Caco-2 (cell line): ENCODE measurements at places on chromosomes 11 and 22. TPM values are rescaled to one million over a fixed set of nuclear protein-coding genes. Genes with fewer than 3 reads are reported as not detected.

The CTSF gene
- total RNA-seq: not detected in 2 replicates

The CSNK2A3 gene
- total RNA-seq: 0.75 and 1.2 TPM in 2 replicates

The CADM1 gene
- 440 and 534 TPM in 2 replicates for total RNA-seq

The DNAL4 gene
- total RNA-seq: 8.1 and 9.2 TPM in 2 replicates

The OR52H1 gene
- total RNA-seq: not detected in 2 replicates

The SULT4A1 gene
- total RNA-seq: not detected in 2 replicates

The POU2F3 gene
- total RNA-seq: not detected in 2 replicates

The LYVE1 gene
- total RNA-seq: not detected in 2 replicates

The INSC gene
- total RNA-seq: not detected in 2 replicates

The CARD18 gene
- not detected in 2 replicates for total RNA-seq

The ZNF408 gene
- total RNA-seq: 17.6 and 23.3 TPM in 2 replicates
